NCI-H2171 (cell line): ENCODE measurements at places on chromosomes 3 and 15.

DNA sequence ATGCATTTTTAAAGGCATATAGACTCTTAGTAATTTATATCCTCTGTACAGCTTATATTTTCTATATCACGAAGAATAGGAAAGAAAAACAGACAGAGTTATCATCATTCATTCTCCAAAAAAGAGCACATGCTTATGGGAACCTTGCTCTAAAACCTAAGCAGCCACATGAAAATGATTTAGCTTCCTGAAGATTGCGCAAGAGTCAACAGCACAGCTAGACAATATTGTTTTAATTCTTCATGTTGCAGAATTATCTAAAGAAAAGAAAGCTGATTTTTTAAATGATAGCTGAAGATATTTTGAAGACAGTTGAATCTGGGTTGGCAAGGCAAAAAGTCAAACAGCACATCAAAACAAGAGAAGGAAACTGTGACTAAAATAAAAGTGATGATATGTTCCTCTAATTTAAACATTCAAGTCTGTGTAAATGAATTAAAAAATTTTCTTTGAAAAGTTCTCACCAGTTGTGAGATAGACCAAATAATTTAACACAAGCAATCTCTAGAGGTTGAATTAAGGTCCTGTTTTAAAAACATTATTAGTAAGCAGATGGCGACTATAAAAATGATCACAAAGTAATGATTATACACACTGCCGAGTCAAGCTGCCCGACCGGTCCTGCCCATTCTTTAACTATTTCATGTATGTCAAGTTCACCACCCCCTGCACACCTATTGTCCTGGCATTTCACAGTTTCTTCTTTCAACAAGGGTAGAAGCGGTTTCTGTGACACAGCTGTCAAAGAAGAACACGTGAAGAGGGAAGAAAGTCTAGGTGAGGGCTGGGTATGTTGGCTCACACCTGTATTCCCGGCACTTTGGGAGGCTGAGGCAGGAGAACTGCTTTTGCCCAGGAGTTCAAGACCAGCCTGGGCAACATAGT, 74.2 kb upstream of the BHLHE40 start:
- no peak for DNase-seq

GRCh38 chr3:39528844-39529243, 61.4 kb downstream of the MOBP start:
- DNase-seq, result no peak

- DNase-seq, result no peak
Observed at GRCh38 chr15:95610945-95611344, 719.6 kb upstream of the NR2F2 start.

- no peak for DNase-seq
Observed at GRCh38 chr3:158233791-158234190, 123.9 kb downstream of the RSRC1 start.

GRCh38 chr15:89113296-89114024, 25.2 kb downstream of the ABHD2 start:
- no peak for DNase-seq

DNA sequence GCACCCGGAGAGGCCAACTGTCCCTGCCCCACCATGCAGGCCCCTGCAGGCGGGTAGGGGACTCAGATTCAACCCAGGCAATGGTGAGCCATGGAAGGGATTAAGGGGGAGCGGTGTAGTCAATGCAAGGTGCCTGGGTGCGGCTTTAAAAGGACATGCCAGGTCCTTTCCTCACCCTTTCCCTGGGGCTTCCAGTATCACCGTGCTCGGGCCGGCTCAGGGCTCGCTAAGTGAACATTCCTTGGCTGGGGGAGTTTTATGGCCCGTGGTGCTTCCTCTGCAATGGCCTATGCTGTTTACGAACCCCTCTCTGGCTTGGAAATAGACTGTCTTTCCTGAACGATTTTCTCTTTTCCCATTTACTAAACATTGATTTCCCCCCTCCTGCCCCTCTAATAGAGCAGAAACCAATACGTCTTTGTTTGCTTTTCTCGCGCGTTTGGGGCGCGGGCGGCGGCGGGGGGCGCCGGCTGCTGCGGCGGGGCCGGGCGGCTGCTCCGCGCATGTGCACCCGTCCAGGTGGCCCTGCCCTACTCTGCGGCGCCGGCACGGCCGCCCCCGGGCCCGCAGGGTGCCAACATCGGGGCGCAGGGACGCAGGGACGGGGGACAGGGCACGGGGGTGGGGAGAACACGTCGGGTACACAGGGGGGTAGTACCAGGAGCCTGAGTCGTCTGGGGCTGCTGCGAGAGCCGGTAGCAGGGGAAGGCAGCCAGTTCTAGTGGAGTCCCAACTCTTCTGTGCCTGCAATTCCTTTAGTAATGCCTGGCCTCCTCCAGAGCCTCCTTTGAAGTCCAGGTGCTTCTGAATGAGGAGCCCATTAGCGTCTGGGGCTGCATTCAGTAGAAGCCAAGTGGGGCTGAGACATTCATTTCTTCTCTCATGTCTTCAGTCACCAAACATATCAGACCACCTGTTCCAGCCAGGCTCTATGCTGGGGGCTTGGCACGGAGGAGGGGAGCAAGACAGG, 26.9 kb upstream of the CACNA2D2 start:
- DNase-seq, result no peak

- no peak for DNase-seq
Observed at GRCh38 chr15:57032338-57032737, 113.9 kb downstream of the TCF12 start.

- no peak for DNase-seq
Observed at GRCh38 chr3:83426300-83426699, 1532.5 kb upstream of the CADM2 start.

GRCh38 chr3:167863811-167864551, 128.5 kb downstream of the SERPINI1 start:
- DNase-seq, result no peak

DNA sequence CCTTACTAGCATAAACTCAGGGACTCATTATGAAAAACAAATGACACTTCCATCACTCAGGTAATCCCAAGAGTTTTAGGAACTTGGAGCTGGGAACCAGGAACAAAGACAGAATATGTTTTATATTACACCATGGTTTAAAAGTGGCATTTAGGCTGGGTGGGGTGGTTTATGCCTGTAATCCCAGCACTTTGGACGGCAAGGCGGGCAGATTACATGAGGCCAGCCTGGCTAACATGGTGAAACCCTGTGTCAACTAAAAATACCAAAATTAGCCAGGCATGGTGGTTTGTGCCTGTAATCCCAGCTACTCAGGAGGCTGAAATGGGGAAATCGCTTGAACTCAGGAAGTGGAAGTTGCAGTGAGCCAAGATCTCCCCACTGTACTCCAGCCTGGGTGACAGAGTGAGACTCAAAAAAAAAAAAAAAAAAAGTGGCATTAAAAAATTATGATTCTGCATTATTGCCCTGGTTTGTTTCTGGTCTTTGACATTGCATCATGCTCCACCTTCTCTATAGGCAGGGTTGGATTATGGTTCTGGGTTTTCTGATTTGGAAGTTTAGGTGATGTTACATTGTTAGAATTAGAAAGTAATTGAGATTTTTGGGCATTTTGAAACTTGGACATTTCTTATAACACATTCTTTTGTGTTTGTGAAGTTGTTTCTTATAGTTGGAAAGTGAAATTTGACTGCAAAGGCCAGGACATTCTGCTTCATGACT, 19.0 kb downstream of the SQOR start:
- DNase-seq, result no peak

GRCh38 chr3:49198161-49198560, 26.8 kb downstream of the KLHDC8B start:
- no peak for DNase-seq
